ENCODE measurements at places on chromosomes 3 and 15.

DNA sequence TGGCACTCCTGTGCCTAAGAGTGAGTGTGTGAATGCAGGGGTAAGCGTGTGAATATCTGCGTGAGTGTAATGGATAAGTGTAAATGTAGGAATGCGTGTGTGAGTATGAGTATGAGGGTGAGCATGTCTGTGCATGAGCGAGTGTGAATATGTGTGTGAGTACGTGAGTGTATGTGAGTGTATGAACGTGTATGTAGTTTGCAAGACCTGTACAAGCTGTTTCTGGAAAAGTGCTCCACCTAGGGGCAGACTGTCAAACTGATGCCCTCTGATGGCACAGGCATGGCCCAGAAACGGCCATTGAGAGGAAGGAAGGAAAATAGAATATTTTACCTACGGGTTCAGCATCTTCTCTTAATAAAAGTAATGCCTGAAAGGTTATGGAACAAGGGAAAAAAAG is 24.4 kb upstream of the FRMD4B start:
- peak; percentile 3 for DNase-seq

DNA sequence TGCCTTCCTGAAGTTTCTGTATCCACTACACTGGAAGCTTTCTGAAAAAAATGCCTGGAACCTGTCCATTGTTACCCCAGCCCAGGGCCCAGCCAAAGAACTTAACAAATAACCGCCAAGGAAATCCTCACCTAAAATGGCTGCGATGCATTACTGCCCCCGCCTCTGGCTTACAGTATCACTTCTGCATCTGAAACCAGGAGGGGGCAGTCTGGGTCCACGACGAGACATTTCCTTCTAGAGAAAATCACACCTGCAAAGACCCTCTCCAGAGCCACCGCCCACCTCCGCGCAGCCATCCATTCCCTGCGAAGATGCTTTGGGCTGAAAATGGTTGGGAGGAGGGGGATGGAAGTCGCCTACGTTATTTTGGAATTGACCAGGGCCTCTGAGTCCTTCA is 22.4 kb upstream of the CELF6 start:
- no peak for DNase-seq

DNA sequence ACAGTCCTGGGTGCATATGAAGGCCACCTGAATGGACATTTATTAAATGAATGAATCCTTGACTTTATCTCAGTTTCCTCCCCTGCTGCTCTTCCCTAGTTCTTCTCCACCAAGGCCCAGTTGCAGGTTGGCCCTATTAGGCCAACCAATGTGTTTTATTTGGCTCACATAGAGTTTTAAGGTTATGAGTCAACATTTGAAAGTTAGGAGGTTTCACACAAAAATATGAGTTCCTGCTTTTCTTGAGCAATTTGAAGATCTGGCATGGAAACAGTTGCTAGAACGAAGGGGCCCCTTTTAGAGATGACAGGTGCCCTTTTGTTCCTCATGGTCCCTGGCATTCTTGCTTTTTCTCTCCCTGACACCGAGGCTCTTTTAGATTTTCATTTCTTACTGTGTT is 83.0 kb upstream of the PDZRN3 start:
- no peak for DNase-seq

DNA sequence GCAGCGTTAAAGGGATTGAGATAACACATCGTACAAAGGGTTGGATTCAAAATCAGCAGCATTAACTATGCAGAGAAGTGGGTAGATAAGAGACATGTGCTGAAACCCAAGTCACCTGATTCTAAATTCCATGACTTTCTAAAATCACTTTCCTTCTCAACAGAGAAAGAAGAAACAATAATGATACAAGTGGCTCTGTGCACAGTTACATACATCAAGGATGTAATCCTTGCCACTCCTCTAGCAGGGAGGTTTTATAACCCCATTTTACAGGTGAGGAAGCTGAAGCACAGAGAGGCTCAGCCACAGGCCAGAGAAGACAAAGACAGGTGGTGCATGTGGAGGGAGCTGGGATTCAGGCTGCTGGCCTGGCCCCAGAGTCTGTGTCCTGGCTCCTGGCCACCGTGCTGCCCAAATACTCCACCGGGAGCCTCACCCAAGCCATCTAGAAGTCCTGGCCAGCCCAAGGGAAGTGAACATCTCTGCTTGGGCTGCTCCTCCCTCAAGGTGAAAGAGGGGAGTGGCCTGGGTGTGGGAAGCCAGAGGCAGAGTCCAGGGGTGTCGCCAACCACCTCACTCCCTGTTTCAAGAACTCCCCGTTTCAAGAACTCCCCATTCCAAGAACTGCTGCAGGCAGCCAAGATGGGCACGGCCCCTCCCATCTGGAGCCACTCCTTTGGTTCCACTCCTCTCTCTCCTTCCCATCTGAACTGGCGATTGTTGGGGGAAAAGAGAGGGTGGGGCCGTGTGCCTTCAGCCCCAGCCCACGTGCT is 147.1 kb downstream of the NUP210 start:
- no peak for DNase-seq

GRCh38 chr3:124859025-124859424 is 28.1 kb downstream of the ITGB5 start:
- DNase-seq, result no peak

DNA sequence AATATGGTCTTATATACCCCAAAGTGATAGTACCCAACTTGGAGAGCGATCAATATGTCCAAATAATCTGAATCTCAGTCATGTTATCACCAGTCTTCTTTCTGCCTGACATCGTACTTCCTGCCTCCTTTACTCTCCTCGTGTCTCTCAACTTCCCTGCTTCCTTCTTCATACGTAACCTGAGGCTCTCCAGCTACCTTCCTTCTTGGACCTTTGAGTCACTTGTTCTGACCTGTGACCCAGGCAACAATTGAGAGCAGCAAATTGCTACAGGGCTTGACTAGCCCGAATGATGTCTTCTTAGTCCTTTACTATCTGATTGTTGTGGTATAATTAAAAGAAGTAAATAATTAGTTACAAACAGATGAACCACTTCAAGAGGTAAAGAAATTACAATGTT is 145.9 kb upstream of the MBNL1 start:
- no peak for DNase-seq

- no peak for DNase-seq
Observed at GRCh38 chr15:25054329-25054728, 99.5 kb downstream of the SNRPN start.

DNA sequence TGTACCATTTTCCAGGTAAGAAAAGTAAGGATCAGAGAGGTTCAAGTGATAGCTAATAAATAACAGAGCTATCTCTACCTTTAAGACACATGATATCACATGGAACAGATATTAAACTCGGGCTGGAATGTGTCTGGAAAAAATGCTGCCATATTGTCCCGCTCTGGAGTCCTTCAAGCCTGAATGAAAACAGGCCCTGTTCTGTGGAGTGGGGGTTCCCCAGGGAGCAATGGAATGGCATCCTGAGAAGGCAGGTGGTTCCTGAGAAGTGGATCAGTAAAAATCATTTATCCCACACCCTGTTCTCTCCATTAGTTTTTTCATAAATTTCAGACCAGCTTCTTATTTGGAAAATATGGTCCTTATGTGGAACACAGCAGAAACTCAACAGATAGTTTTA is 57.3 kb upstream of the PRTG start:
- DNase-seq, result no peak

- no peak for DNase-seq
Observed at GRCh38 chr3:32313723-32314473, 75.4 kb downstream of the CMTM8 start.

DNA sequence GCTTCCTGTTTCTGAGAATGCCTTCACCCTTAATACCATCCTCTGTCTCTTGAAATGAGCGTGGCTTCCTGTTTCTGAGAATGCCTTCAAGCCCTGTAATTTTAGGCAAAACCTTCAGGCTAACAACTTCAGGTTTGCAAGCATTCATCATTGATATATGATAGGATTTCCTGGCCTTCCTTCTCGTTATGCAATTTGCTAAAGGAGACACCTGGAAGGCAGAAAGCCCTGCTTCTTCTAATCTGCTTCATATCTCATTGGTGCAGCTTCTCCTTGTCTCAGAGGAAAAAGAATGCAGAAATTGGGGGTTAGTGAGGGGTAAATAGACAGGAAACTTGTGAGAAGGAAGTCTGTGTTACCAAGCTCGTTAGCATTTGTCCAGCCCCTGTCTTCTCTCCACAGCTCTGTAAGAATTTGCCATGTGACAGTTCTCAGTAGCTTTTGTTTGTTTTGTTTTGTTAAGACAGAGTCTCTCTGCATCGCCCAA is 7.3 kb downstream of the ARL6IP5 start:
- no peak for DNase-seq

GRCh38 chr15:70342554-70343548 is 245.1 kb upstream of the TLE3 start:
- no peak for DNase-seq

- DNase-seq, result no peak
Observed at GRCh38 chr3:136109499-136109898, 86.6 kb downstream of the MSL2 start.

- DNase-seq, result no peak
Observed at GRCh38 chr15:63389902-63390670, 8.4 kb upstream of the CA12 start.

DNA sequence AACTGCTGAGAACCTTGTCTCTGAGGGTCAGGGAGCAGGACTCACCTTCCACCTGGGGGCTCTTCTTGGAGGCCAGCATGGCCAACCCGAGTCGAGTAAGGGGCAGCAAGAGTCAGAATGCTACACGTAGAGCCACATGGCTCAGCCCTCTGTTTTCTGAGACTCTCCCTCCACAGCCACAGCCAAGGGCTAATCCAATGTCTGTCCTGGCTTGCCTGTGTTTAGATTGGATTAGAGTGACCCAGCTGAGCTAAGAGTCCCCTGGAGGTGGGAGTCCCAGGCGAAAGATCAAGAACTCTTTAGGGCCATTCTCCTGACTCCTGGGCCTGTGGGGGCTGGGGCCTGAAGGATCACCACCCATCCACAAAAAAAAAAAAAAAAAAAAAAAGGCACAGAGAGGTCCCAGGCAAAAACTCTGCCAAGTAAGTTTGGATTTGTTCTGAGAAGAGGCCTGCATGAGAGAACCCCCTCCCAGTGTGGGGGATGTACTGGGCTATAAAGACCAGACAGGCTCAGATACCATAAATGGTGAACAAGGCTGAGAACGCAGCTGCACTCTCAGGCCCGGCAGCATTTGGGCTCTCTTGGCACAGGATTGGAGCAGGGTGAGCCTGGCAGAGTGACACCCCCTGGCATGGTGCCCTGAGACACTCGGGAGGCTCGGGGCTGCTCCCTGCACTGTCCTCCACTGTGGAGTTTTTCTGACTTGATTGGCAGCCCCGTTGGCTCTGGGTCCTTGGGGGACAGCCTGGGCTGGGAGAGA is 88.0 kb upstream of the OSBPL11 start:
- DNase-seq, result no peak

- DNase-seq, result no peak
Observed at GRCh38 chr3:194301730-194302129, 49.4 kb downstream of the CPN2 start.

- no peak for DNase-seq
Observed at GRCh38 chr15:22258009-22258397, 177.7 kb downstream of the OR4M2 start.

- DNase-seq, result no peak
Observed at GRCh38 chr3:9715764-9716437, 12.3 kb downstream of the CPNE9 start.

- no peak for DNase-seq
Observed at GRCh38 chr15:73912030-73912596, 14.1 kb upstream of the LOXL1 start.

GRCh38 chr3:184563561-184563925 is 2.0 kb downstream of the EPHB3 start:
- no peak for DNase-seq

DNA sequence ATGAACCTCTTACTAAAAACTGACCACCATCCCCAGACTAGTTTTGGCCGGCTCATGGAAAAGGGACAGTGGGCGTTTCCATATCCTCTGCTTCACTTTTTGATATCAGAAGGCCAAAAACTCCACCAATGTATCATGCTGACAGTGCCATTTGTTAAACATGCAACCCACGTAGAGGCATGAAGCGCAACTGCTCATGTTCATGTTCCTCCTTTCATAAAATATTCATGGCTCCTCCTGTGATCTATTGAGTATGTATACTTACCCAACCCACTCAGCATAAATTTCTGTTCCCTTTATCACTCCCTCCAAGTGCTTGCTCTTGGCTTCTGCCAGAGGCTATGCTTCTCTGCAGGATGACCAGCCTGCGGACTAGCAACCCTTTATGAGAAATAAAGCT is 58.7 kb upstream of the TGFBR2 start:
- no peak for DNase-seq

DNA sequence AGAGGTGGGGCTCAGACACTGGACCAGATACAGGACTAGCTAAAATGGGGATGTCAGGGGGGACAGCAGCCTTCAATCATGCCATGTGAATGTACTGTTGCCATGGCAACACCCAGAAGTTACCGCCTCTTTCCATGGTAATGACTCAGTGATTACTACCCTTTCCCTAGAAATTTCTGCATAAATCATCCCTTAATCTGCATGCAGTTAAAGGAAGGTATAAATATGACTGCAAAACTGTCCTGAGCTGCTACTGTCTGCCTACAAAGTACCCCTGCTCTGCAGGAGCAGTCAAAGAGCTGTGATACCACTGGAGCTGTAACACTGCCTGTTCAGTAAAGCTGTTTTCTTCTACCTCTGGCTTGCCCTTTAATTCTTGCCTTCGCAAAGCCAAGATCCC is 168.2 kb downstream of the PEAK1 start:
- no peak for DNase-seq

DNA sequence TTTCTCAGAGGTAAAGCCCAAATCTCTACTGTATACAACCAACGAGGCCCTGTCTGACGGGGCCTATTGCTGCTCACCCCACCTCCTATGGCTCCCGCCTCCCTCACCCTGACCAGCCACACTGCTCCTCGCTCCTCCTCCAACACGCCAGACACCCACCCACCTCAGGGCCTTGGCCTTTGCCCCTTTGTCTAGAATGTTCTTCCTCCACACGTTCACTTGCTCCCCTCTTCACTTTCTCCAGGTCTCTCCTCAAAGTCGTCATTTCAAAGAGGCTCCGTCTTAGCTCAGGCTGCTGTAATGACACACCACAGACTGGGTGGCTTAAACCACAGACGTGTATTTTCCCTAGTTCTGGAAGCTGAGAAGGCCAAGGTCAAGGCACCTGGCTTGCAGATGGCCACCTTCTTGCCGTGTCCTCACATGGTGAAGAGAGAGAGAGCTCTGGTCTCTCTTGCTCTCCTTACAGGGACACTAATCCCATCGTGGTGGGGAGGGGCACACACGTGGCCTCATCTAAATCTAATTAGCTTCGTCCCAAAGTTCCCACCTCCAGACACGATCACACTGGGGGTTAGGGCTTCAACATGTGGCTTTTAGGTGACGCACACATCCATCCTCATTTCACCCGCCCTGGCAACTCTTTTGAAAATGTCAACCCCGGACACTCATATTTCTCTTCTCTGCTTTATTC is 98.2 kb downstream of the TLE3 start:
- DNase-seq, result no peak

- no peak for DNase-seq
Observed at GRCh38 chr3:126417515-126417914, 22.8 kb downstream of the CFAP100 start.

- no peak for DNase-seq
Observed at GRCh38 chr3:172524611-172525010, 1.4 kb upstream of the TNFSF10 start.

GRCh38 chr3:155876037-155876436 is 5.6 kb downstream of the GMPS start:
- DNase-seq, result no peak

All from CMK (cell line).